Epithelial cell of alveolus of lung (primary cell): ENCODE measurements at places on chromosomes 11 and 22. TPM values are rescaled to one million over a fixed set of nuclear protein-coding genes. Genes with fewer than 3 reads are reported as not detected.

The OR51E2 gene
- not detected in 2 replicates for total RNA-seq

The TYR gene
- total RNA-seq, result not detected in 2 replicates

The DERL3 gene
- total RNA-seq, result 6.9 TPM in 1 of 2 replicates, not detected in the other

The RHOD gene
- 3.4 and 19.4 TPM in 2 replicates for total RNA-seq

The OPCML gene
- 0.13 TPM in 1 of 2 replicates, not detected in the other for total RNA-seq

The MUC5B gene
- not detected in 2 replicates for total RNA-seq

The IPO7 gene
- total RNA-seq, result 58.8 and 65.0 TPM in 2 replicates

The IL17REL gene
- total RNA-seq, result not detected in 2 replicates

The ACRV1 gene
- total RNA-seq, result not detected in 2 replicates

The DDIAS gene
- total RNA-seq, result 5.2 and 12.0 TPM in 2 replicates

The POU2AF2 gene
- not detected in 2 replicates for total RNA-seq

The HTATIP2 gene
- 34.6 and 45.9 TPM in 2 replicates for total RNA-seq

The TRAF6 gene
- total RNA-seq, result 7.6 and 9.0 TPM in 2 replicates

The POU2AF1 gene
- total RNA-seq, result under 0.01 TPM in 1 of 2 replicates, not detected in the other

The PLAAT2 gene
- not detected in 2 replicates for total RNA-seq

The MMP8 gene
- total RNA-seq, result under 0.01 TPM in 1 of 2 replicates, not detected in the other

The OR52E8 gene
- total RNA-seq, result not detected in 2 replicates

The MGAT3 gene
- total RNA-seq, result 1.9 and 2.1 TPM in 2 replicates

The OTOG gene
- not detected in 2 replicates for total RNA-seq

The BET1L gene
- 31.9 and 41.6 TPM in 2 replicates for total RNA-seq

The TNNI2 gene
- 6.0 TPM in 1 of 2 replicates, not detected in the other for total RNA-seq
